Aorta (tissue), 5 donors: ENCODE measurements at places on chromosomes 6 and 20. TPM values are rescaled to one million over a fixed set of nuclear protein-coding genes. Genes with fewer than 3 reads are reported as not detected.

Gene OR2H1
- not detected for total RNA-seq

Gene MYCT1
- total RNA-seq: 20.1 TPM

Gene HDGFL1
- not detected for total RNA-seq

Gene HCK
- total RNA-seq: 19.9 TPM

Gene CDH4
- total RNA-seq: 0.06 TPM

Gene CRISP2
- not detected for total RNA-seq

Gene CST4
- total RNA-seq: not detected

Gene TP53INP2
- 12.9 TPM for total RNA-seq

Gene C20orf141
- not detected for total RNA-seq

- no peaks in the 10 kb centered on the region for H3K36me3 ChIP-seq
- H3K4me1 ChIP-seq: no peaks in the 10 kb centered on the region
- no peak overlapping the region for H3K4me3 ChIP-seq
- no peak for DNase-seq
Observed at GRCh38 chr6:147711476-147711875, 203.0 kb downstream of the SAMD5 start.

DNA sequence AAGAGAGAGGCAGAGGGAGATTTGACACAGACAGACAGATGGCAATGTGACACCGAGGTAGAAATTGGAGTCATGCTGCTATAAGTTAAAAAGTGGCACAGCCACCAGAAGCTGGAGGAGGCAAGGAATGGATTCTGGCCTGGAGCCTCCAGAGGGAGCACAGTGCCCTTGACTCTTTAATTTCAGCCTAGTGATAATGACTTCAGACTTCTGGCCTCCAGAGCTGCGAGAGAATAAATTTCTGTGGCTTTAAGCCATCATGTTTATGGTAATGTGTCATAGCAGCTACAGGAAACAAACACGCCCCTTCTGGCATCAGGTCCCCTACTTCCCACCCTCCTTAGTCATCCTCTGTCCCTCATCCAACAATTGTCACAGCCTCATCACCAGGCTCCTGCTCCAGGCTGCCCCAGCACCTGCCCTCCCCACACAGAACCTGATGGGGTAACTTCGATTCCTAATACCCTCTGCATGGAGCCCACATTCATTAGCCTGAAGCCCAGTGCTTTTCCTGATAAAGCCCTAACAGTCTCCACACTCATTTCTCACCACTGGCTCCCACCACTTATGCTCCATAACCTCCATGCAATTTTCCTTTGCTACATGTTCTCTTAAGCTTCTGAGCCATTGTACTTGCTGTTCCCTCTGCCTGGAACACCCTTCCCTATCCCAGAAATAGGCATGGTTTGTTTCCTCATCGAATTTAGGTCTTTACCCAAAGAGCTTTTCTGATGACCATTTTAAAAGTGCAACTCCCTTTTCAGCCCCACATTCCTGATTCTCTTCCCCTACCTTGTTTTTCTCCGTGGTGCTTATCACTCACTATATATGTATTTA is 69.7 kb upstream of the TOX2 start:
- no peaks in the 10 kb centered on the region for H3K27me3 ChIP-seq
- H3K27ac ChIP-seq: no peak overlapping the region
- no peaks in the 10 kb centered on the region for H3K4me1 ChIP-seq
- peak; percentile 79 for DNase-seq
- H3K36me3 ChIP-seq: no peaks in the 10 kb centered on the region
- H3K4me3 ChIP-seq: no peak overlapping the region

DNA sequence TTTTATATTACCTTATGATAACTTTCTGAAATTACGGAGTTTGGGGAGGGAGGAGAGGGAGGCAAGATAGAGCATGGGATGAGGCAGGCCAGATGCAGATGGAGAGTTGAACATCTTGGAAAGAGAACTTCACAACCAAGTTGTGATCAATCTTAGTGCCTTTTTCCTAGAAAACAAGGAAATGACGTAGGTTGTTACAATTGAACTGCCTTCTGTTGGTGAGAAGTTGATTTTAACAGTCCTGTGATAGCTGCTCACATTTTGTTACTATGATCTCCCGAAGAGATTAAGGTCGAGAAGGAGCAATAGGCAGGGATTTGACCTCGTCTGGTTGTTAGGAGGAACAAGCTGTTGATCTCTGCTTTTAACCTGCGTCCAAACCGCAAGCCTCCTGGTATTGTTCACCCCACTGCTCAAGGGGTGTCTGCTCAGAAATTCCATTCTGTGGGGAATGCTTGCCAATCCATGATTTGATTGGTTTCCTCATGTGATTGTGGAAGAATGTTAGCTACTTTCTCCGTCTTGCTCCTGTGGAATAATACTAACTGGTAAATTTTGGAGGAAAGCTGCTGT is 35.1 kb downstream of the TIAM2 start:
- no peak for DNase-seq
- H3K4me3 ChIP-seq: no peak overlapping the region
- H3K4me1 ChIP-seq: peaks cover 3% of the 10 kb centered on the region
- no peaks in the 10 kb centered on the region for H3K27me3 ChIP-seq
- H3K27ac ChIP-seq: no peak overlapping the region

DNA sequence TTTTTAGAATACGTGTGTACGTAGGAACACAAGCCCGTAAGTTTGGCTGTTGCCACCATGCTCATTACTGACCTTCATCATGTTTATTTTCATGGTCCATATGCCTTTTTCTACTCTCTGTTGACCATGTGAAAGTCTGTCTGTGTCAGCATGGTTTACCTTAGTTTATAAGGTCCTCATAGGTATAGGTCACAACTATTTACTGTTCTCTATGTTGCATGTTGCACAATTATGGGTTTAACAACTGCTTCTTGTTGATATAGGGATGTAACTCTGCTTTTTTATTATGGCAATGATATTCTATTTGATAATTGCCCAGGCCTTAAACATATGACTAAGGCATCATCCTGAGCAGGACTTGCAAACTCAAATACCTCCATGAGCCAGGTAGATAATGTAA is 13.4 kb upstream of the RANBP9 start:
- no peak overlapping the region for H3K4me3 ChIP-seq
- no peak for DNase-seq
- no peaks in the 10 kb centered on the region for H3K4me1 ChIP-seq

GRCh38 chr20:10061641-10062040 is 26.9 kb downstream of the ANKEF1 start:
- H3K4me1 ChIP-seq: no peaks in the 10 kb centered on the region
- peaks cover 2% of the 10 kb centered on the region for H3K27me3 ChIP-seq
- DNase-seq: no peak

GRCh38 chr6:19803331-19804204 is 33.6 kb upstream of the ID4 start:
- peak overlapping the region; percentile 41 for H3K4me3 ChIP-seq
- peaks cover 1% of the 10 kb centered on the region for H3K4me1 ChIP-seq
- H3K27me3 ChIP-seq: no peaks in the 10 kb centered on the region

GRCh38 chr20:19070026-19070425 is 142.4 kb upstream of the SLC24A3 start:
- H3K27ac ChIP-seq: no peak overlapping the region
- H3K36me3 ChIP-seq: no peaks in the 10 kb centered on the region
- no peaks in the 10 kb centered on the region for H3K4me1 ChIP-seq
- no peak overlapping the region for H3K4me3 ChIP-seq
- DNase-seq: no peak

DNA sequence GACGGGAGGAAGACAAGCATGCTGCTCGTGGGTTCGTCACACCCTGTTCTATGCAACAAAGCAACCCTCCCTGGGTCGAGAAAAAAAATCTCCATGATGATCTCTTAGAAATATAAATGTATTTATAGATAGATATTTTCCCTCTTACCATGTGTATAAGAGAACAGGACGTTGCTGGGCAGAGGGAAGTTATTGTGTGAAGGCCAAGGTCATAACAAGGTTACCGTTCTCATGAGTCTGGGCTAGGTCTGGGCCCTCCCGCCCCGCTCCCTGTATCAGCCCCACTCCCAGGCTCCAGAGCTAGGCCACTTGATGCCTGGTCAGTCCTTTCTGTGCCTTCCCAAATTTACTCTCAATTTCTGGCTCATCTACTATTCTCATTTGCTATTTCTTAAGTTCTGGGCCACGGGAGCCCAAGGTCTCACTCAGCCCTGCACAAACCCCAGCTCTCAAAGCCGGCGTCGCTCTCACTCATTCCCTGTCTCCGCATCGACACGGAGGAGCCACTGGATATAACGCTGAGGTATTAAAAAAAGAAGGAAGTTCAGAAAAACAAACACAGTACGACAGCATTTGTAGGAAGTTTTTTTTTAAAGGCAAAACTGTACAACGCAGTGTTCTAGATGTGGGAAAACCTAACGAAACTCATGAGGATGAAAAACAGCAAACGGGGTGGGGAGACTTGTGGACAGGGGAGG is 96.8 kb downstream of the PSMG4 start:
- no peak overlapping the region for H3K4me3 ChIP-seq
- no peaks in the 10 kb centered on the region for H3K36me3 ChIP-seq
- no peaks in the 10 kb centered on the region for H3K27me3 ChIP-seq

- H3K4me1 ChIP-seq: no peaks in the 10 kb centered on the region
- no peak overlapping the region for H3K4me3 ChIP-seq
- DNase-seq: no peak
- H3K27me3 ChIP-seq: peaks cover 2% of the 10 kb centered on the region
Observed at GRCh38 chr6:163733061-163733460, 318.5 kb downstream of the QKI start.

GRCh38 chr20:57770852-57771720 is 61.3 kb upstream of the PMEPA1 start:
- no peak overlapping the region for H3K27ac ChIP-seq
- H3K4me1 ChIP-seq: no peaks in the 10 kb centered on the region
- H3K27me3 ChIP-seq: no peaks in the 10 kb centered on the region
- no peak overlapping the region for H3K4me3 ChIP-seq
- DNase-seq: no peak
- H3K36me3 ChIP-seq: no peaks in the 10 kb centered on the region

GRCh38 chr6:55820696-55821095 is 54.7 kb downstream of the BMP5 start:
- no peaks in the 10 kb centered on the region for H3K36me3 ChIP-seq
- H3K27me3 ChIP-seq: no peaks in the 10 kb centered on the region
- H3K4me1 ChIP-seq: peaks cover 3% of the 10 kb centered on the region
- no peak overlapping the region for H3K4me3 ChIP-seq
- no peak overlapping the region for H3K27ac ChIP-seq

DNA sequence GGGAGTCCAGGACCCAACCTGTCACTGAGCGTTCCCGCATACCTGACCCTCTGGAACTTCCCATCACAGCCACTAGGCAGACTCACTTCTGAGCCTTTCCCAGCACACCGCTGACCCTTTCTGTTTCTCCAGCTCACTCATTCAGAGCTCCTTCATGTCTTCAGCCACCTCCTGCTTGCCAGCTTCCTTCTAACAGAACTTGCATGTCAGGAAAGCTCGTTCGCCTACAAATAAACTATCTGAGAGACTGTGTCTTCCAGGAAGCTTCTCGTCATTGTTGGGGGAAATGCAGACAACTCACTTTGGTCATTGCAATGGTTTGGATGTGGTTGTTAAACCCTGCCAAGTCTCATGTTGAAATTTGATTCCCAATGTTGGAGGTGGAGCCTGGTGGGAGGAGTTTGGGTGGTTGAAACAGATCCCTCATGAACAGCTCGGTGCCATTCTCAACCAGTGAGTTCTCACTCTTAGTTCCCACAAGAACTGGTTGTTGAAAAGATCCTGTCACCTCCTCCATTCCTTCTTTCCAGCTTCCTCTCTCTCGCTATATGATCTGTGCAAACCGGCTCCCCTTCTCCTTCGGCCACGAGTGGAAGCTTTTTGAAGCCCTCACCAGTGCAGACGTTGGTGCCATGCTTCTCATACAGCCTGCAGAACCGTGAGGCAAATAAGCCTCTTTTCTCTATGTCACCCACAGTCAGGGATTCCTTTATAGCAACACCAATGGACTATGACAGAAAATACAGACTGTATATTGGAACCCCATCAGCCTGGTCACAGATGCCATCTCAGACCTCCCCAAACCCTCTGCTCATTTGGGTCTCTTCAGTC is 1.4 kb upstream of the MUC21 start:
- H3K4me1 ChIP-seq: no peaks in the 10 kb centered on the region
- H3K27ac ChIP-seq: no peak overlapping the region
- H3K4me3 ChIP-seq: no peak overlapping the region
- H3K36me3 ChIP-seq: no peaks in the 10 kb centered on the region
- no peak for DNase-seq
- H3K27me3 ChIP-seq: no peaks in the 10 kb centered on the region

DNA sequence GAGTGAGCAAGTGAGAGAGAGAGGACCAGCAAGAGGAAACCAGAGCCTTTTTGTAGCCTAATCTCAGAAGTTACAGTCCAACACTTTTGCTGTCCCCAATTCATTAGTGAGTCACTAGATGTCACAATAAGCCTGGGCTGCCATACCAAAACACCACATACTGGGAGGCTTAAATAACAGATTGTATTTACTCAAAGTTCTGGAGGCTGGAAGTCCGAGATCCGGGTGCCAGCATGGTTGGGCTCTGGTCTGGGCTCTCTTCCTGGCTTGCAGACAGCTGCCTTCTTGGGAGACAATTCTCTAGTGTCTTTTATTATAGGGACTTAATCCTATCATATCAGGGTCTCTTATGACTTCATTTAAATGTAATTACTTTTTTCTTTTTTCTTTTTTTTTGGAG is 50.7 kb upstream of the FERMT1 start:
- no peaks in the 10 kb centered on the region for H3K4me1 ChIP-seq
- no peaks in the 10 kb centered on the region for H3K36me3 ChIP-seq
- no peak overlapping the region for H3K4me3 ChIP-seq

GRCh38 chr20:57514273-57514751 is 10.6 kb downstream of the CTCFL start:
- H3K36me3 ChIP-seq: no peaks in the 10 kb centered on the region
- no peak overlapping the region for H3K4me3 ChIP-seq
- no peaks in the 10 kb centered on the region for H3K4me1 ChIP-seq

GRCh38 chr6:8623441-8623840 is 188.1 kb upstream of the SLC35B3 start:
- H3K27me3 ChIP-seq: no peaks in the 10 kb centered on the region
- H3K27ac ChIP-seq: no peak overlapping the region
- no peaks in the 10 kb centered on the region for H3K36me3 ChIP-seq
- DNase-seq: no peak
- no peaks in the 10 kb centered on the region for H3K4me1 ChIP-seq
- H3K4me3 ChIP-seq: no peak overlapping the region
